ENCODE measurements at places on chromosomes 4 and X. TPM values are rescaled to one million over a fixed set of nuclear protein-coding genes. Genes with fewer than 3 reads are reported as not detected.

DNA sequence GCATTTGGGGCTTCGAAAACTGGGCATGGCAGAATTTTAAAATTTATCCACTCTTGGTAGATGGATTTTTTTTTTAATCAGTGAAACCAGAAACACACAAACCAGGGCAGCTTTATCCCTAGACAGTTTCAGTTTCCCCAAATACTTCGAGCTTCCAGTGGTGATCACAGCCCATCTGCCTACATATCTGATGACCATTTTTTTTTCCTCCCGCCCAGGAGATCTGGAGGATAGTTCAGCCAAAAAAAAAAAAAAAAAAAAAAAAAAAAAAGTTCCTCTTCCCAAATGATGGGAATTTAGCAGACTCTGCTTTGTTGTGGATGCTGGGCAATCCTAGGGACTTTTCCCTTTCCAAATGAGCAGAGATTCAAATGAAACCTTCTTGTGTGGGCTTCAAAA lies 1.0 kb upstream of the TBC1D9 start:
- no peaks in the 10 kb centered on the region for H3K27me3 ChIP-seq
- peaks cover 26% of the 10 kb centered on the region for H3K4me1 ChIP-seq
- DNase-seq: no peak
- H3K27ac ChIP-seq: peak overlapping the region; percentile 93
- H3K36me3 ChIP-seq: no peaks in the 10 kb centered on the region

GRCh38 chr4:75904076-75904475 lies 1.8 kb upstream of the PPEF2 start:
- no peak overlapping the region for H3K27ac ChIP-seq
- no peak overlapping the region for H3K4me3 ChIP-seq
- no peaks in the 10 kb centered on the region for H3K36me3 ChIP-seq
- no peaks in the 10 kb centered on the region for H3K4me1 ChIP-seq

DNA sequence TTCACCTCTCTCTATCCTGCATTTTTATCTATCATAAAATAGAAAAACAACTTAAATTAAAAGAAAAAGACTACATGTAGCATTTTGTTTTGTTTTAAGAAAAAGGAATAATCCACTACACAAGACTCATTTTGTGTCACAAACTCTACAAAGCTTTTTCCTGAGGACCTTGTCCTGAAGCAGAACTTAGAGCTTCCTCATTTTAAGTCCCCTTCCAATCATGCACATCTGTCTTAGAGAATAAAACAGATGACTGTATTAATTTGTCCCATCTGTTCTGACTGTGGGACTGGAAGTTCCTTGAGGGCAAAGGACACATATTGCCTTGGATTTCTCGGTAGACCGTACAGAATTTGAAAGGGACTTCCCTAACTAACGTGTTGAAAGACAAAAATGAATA lies 218.5 kb downstream of the COL25A1 start:
- peaks cover 4% of the 10 kb centered on the region for H3K4me1 ChIP-seq
- H3K4me3 ChIP-seq: no peak overlapping the region
- no peak for DNase-seq
- no peaks in the 10 kb centered on the region for H3K36me3 ChIP-seq
- no peak overlapping the region for H3K27ac ChIP-seq

GRCh38 chr4:186360551-186360950 lies 94.6 kb downstream of the F11 start:
- no peak for DNase-seq
- H3K4me3 ChIP-seq: no peak overlapping the region
- no peaks in the 10 kb centered on the region for H3K27me3 ChIP-seq

DNA sequence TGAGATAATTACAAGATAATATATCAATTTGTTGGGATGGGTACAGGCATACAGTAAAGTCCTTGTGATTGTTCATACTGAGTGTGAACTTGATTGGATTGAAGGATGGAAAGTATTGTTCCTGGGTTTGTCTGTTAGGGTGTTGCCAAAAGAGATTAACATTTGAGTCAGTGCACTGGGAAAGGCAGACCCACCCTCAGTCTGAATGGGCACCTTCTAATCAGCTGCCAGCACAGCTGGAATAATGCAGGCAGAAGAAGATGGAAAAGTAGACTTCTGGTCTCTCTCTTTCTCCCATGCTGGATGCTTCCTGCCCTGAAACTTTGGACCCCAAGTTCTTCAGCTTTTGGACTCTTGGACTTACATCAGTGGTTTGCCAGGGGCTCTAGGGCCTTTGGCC lies 457.9 kb upstream of the SLIT2 start:
- no peaks in the 10 kb centered on the region for H3K4me1 ChIP-seq
- no peaks in the 10 kb centered on the region for H3K27me3 ChIP-seq
- no peak overlapping the region for H3K27ac ChIP-seq
- H3K4me3 ChIP-seq: no peak overlapping the region
- no peaks in the 10 kb centered on the region for H3K36me3 ChIP-seq

DNA sequence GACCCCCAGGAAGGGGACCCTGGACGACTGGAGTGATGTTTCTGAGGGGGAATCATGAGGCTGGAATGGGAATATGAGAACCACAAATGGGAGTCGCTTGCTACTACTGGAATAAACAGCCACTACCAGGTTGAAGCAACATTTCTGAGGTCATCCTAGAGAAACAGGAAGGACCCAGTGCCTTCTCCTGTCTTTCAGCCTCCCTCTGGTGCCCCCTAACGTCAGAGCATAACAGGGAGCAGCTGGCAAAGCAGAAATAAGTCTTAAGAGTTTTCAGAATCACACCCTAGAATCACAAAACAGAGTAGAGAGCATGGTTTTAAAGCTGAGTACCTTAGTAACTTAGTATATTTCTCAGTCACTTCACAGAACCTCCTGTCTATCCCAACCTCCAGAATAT lies 347.8 kb upstream of the PITX2 start:
- no peak for DNase-seq
- no peaks in the 10 kb centered on the region for H3K36me3 ChIP-seq
- H3K27me3 ChIP-seq: no peaks in the 10 kb centered on the region
- H3K4me1 ChIP-seq: no peaks in the 10 kb centered on the region

- peaks cover 37% of the 10 kb centered on the region for H3K36me3 ChIP-seq
- no peak overlapping the region for H3K27ac ChIP-seq
- H3K4me1 ChIP-seq: peaks cover 27% of the 10 kb centered on the region
- no peak for DNase-seq
- H3K27me3 ChIP-seq: no peaks in the 10 kb centered on the region
Observed at GRCh38 chr4:147901916-147902315, 170.0 kb downstream of the ARHGAP10 start.

GRCh38 chr4:80361329-80361900 lies 25.9 kb downstream of the CFAP299 start:
- H3K27me3 ChIP-seq: peaks cover 3% of the 10 kb centered on the region
- no peak for DNase-seq
- H3K27ac ChIP-seq: no peak overlapping the region
- no peak overlapping the region for H3K4me3 ChIP-seq

GRCh38 chr4:98555798-98556445 lies 102.5 kb downstream of the TSPAN5 start:
- no peaks in the 10 kb centered on the region for H3K36me3 ChIP-seq
- no peaks in the 10 kb centered on the region for H3K4me1 ChIP-seq
- no peak overlapping the region for H3K4me3 ChIP-seq
- H3K27me3 ChIP-seq: no peaks in the 10 kb centered on the region
- H3K27ac ChIP-seq: no peak overlapping the region
- DNase-seq: no peak

DNA sequence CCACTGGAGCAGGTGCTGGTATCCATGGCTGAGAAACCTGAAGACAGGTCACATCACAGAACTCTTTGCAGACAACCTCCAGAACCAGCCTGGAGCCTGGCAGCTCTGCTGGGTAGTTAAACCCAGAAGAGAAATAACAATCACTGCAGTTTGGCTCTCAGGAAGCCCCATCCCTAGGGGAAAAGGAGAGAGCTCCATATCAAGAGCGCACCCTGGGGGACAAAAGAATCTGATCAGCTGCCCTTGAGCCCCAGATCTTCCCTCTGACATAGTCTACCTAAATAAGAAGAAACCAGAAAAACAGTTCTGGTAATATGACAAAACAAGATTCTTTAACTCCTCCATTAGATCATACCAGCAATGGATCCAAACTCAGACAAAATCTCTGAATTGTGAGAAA lies 823.2 kb upstream of the FRG1 start:
- H3K36me3 ChIP-seq: no peaks in the 10 kb centered on the region
- H3K27me3 ChIP-seq: no peaks in the 10 kb centered on the region
- H3K4me3 ChIP-seq: no peak overlapping the region
- H3K27ac ChIP-seq: no peak overlapping the region

- H3K27ac ChIP-seq: peak overlapping the region; percentile 85
- no peaks in the 10 kb centered on the region for H3K27me3 ChIP-seq
- peak overlapping the region; percentile 20 for H3K4me3 ChIP-seq
- H3K4me1 ChIP-seq: peaks cover 53% of the 10 kb centered on the region
Observed at GRCh38 chr4:8394061-8394519, 46.4 kb downstream of the ACOX3 start.

- H3K4me3 ChIP-seq: no peak overlapping the region
- no peaks in the 10 kb centered on the region for H3K27me3 ChIP-seq
- H3K36me3 ChIP-seq: no peaks in the 10 kb centered on the region
Observed at GRCh38 chr4:105558277-105558676, 5.9 kb downstream of the ARHGEF38 start.

- H3K27ac ChIP-seq: no peak overlapping the region
- H3K4me1 ChIP-seq: peaks cover 31% of the 10 kb centered on the region
- no peaks in the 10 kb centered on the region for H3K27me3 ChIP-seq
Observed at GRCh38 chr4:7838136-7838782, 101.4 kb downstream of the AFAP1 start.

- no peak overlapping the region for H3K4me3 ChIP-seq
- H3K27ac ChIP-seq: no peak overlapping the region
- no peaks in the 10 kb centered on the region for H3K27me3 ChIP-seq
Observed at GRCh38 chr4:109996526-109996925, 83.8 kb downstream of the EGF start.

DNA sequence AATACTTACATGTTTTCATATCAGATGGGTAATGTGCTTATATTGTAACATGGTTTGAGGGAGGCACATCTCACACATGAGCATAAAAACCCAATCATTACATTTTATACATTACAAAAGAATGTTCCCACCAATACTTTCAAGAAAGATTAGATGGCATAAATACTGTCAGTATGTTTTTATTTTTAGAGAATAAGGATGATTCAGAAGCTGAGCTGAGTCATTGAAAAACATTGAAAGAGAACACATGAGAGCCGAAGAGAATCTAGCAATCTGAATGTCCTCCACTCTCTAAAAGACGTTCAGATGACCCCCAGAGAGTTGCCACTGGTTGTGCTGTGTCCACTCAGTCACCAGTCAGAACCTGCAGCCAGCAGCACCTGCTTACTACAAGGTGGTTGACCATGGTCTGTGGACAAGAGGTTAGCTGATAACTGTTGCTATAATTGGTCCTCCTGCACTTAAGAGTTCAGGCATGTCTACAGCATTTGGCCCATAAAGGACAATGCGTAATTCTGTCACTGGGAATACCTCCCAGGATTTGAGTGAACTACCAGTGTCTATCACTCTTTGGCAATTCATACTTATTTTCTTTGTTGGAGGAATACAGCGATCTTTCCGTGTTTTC lies 382.2 kb upstream of the IGFBP7 start:
- H3K27ac ChIP-seq: peak overlapping the region; percentile 6
- no peak overlapping the region for H3K4me3 ChIP-seq
- DNase-seq: no peak
- no peaks in the 10 kb centered on the region for H3K36me3 ChIP-seq
- no peaks in the 10 kb centered on the region for H3K27me3 ChIP-seq

DNA sequence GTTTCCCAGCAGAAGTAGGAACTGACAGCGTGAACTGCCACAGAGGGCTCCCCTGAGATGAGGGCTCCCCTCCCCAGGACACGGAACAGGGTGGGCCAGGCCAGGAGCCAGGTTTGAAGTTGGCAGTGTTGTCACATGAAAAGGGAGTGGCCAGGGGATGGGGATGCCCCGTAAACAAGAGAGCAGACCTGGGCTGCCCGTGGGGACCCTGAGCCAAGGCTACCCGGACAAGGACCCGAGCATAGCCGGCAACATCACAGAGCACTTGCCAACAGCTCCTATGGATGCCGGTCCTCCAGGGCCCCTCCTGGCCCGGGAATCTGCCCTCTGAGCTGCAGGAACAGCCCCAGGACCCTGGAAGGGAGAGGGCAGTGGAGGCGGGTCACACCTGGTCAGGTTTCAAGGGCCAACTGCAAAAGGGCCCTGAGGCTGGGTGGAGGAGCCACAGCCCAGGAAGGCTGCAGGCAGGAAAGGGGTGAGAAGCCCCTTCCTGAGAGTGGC lies 102.1 kb downstream of the CPZ start:
- no peaks in the 10 kb centered on the region for H3K4me1 ChIP-seq
- no peak overlapping the region for H3K4me3 ChIP-seq
- no peak overlapping the region for H3K27ac ChIP-seq
- H3K36me3 ChIP-seq: no peaks in the 10 kb centered on the region
- DNase-seq: no peak
- peaks cover 63% of the 10 kb centered on the region for H3K27me3 ChIP-seq

DNA sequence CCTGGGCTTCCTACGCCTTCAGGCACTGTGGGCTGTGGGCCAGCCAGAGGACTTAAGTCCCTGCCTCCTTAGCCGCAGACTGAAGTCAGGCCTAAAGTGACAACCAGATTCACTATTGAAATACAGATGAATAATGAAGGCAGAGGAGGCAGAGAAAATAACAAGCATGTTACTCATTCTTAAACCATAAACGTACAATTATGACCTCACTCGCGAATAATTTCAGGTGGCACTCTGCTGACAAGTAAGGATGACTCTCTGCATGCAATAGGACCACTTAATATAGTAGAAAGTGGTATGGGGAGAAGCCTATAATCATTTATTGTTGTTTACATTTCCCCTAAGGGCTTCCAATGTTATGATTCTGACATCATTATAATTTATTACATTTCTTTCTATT lies 409.2 kb upstream of the FGF13 start:
- no peaks in the 10 kb centered on the region for H3K27me3 ChIP-seq
- H3K27ac ChIP-seq: no peak overlapping the region
- no peak for DNase-seq
- H3K4me1 ChIP-seq: no peaks in the 10 kb centered on the region
- no peaks in the 10 kb centered on the region for H3K36me3 ChIP-seq

DNA sequence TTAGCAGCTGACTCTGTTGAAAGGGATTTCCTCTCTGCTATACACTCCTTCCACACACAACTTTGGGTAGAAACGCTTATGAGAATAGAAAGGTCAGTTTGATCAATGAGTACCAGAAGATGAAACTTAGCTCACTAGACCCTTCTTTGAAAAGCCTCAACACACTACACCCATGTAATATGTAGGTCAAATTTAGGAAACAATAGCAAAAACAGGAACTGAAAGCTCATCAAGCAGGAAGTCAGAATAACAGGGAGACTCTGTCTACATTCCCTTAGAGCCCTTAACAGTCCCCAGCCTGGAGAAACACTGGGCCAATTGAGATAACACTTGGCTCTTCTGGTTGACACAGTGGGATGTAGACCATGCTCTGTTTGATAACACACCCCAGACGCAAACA lies 30.7 kb downstream of the SRPX2 start:
- H3K4me1 ChIP-seq: no peaks in the 10 kb centered on the region
- H3K27ac ChIP-seq: no peak overlapping the region
- H3K4me3 ChIP-seq: no peak overlapping the region
- no peaks in the 10 kb centered on the region for H3K27me3 ChIP-seq
- peaks cover 4% of the 10 kb centered on the region for H3K36me3 ChIP-seq

- H3K27me3 ChIP-seq: no peaks in the 10 kb centered on the region
- H3K4me1 ChIP-seq: no peaks in the 10 kb centered on the region
- H3K36me3 ChIP-seq: no peaks in the 10 kb centered on the region
Observed at GRCh38 chr4:74018116-74018515, 19.6 kb upstream of the CXCL5 start.

The NDUFA1 gene
- total RNA-seq: 90.9 TPM

The ZCCHC12 gene
- 1.2 TPM for total RNA-seq

The VCX gene
- not detected for total RNA-seq

The NPY2R gene
- not detected for total RNA-seq

The CENPVL1 gene
- total RNA-seq: not detected

The ASB9 gene
- 2.7 TPM for total RNA-seq

The PHKA1 gene
- 6.0 TPM for total RNA-seq

The MND1 gene
- total RNA-seq: 0.99 TPM

The CPZ gene
- total RNA-seq: 1.8 TPM

The GAGE12E gene
- total RNA-seq: not detected

The SYN1 gene
- total RNA-seq: 0.45 TPM

The MGARP gene
- 3.4 TPM for total RNA-seq

The FAM184B gene
- total RNA-seq: not detected

The PRRG3 gene
- total RNA-seq: 4.5 TPM
